Spleen (tissue), 13 donors: ENCODE measurements at places on chromosomes 4 and X. TPM values are rescaled to one million over a fixed set of nuclear protein-coding genes. Genes with fewer than 3 reads are reported as not detected.

DNA sequence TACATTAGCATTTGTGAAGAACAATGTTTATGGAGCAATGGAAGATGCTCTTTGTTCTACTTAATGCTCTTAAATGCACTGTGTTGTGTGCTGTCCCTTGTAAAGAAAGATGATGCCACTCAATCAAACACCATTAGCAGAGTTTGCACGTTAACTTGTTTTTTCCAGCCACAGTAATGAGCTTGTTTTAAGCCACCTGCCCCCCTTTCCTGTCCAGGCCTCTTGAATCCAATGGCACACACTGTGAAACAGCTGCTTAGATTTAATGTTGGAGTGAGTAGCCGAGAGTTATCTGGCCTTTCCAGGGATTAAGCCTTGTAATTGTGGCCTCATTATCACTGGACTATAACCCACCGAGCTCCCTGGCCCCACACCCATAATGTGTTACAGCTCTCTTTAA is 86.0 kb downstream of the PAK3 start:
- no peak for DNase-seq

SPACA5 gene
- total RNA-seq: not detected

- DNase-seq: no peak
Measured at GRCh38 chr4:6595897-6596537, 21.0 kb downstream of the MAN2B2 start.

PHOX2B gene
- not detected for total RNA-seq

BEX1 gene
- 1.0 TPM for total RNA-seq

DNA sequence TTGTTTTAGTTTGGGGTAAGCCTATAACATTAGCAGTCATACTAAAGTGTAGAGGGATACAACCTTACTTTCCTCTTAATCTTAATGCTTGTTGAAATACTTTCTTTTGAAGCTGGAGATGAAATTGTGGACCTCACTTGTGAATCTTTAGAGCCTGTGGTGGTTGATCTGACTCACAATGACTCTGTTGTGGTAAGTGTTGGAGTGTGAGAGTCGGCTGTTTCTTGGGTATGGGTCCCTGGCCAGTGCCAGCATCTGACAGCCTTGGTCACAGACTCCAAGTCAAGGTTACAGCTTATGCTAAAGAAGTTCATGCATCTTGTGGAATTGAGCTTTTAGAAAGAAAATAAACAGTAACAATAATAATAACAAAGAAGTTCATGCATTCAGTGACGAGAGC is 31.6 kb downstream of the RNF4 start:
- DNase-seq: no peak

DMD gene
- total RNA-seq: 3.2 TPM
